ENCODE measurements at places on chromosomes 4 and X.
A peak's percentile ranks its signal among the peaks of the same experiment; 100 is the strongest.

GRCh38 chr4:177380730-177381287, 61.4 kb downstream of the AGA start:
- no peak for DNase-seq

GRCh38 chrX:41711021-41711667, 12.8 kb upstream of the GPR82 start:
- DNase-seq, result no peak

DNA sequence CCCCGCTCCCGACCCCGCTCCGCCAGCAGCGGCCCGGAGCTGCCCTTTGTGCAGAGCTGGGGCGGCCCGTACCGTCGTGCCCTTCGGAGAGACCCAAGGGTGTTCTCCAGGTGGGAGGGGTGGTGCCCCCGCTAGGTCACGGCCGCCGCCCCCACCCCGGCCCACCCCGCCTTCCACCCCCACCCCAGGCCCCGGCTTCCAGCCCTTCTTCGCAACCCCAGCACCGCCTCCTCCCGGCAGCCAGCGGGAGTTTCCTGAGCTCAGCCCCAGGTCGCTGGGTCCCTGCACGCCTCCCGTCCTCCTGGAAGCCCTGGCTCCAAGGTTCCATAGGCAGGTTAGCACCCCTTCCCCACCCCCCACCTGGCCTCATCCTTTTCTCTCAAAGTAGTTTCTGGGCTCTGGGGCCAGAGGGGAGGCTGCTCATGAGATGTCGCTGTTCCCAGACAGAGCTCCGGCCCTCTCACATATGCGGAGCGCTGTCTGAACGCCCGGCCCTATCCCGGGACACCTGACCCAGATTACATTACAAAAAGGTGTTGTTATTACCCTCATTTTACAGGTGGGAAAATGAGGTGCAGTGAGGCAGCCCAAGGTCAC, 25.2 kb upstream of the FGFR3 start:
- DNase-seq, result peak; percentile 22

DNA sequence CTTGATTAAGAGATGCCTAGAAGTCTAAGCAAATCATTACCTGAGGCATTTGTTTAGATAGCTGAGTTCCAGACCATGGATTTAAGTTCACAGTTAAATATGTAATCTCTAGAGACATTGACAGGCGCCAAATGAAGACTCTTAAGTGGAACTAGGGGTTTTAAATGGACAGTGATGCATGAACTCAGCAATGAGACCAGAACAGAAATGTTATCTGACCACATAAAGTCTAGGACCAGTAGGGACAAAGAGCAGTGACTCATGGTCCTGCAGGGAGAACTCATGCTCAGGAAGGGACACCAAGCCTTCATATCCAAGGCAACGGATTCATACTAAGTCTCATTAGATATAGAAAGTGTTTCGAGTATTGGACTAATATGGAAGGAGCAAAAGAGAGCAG, 152.3 kb downstream of the PPARGC1A start:
- no peak for DNase-seq

GRCh38 chrX:45077748-45078424, 122.8 kb downstream of the DIPK2B start:
- no peak for DNase-seq

DNA sequence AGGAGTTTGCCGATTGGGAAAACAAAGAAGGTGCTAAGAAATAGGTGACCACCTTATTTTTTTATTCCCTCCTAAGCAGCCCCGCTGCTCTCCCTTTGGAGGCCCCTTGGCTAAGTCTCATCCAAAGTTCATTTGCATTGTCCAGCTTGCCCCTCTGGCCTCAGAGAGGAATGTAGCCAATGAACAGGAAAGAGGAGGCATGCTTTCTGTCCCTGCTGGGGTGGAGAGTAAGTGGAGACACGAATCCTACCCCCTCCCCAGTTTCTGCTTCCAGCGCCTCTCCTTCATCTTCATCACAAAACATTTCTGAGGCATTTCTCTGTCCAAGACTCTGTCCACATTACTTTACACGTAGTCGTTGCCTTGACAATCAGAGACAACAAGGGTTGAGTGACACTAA, 38.7 kb downstream of the NLGN3 start:
- DNase-seq, result no peak

DNA sequence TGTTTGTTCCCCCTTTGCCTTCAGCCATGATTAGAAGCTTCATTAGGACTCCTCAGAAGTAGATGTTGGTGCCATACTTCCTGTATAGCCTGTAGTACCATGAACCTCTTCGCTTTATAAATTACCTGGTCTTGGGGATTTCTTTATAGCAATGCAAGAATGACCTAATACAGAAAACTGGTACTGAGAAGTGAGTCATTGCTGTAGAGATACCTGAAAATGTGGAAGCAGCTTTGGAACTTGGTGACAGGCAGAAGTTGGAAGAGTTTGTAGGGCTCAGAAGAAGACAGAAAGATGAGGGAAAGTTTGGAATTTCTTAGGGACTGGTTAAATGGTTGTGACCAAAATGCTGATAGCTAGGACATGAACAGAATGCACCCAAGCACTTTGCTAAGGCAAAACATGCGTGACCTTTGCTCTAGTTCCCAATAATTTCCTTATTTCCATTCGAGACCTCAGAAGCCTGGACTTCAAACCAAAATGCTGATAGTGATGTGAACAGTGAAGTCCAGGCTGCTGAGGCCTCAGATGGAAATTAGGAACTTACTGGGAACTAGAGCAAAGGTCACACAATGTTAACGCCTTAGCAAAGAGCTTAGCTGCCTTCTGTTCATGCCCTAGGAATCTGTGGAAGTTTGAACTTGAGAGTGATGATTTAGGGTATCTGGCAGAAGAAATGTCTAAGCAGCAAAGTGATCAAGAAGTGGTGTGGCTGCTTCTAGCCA, 3.0 kb upstream of the USP46 start:
- no peak for DNase-seq

- no peak for DNase-seq
Observed at GRCh38 chr4:61473306-61473705, 273.2 kb downstream of the ADGRL3 start.

DNA sequence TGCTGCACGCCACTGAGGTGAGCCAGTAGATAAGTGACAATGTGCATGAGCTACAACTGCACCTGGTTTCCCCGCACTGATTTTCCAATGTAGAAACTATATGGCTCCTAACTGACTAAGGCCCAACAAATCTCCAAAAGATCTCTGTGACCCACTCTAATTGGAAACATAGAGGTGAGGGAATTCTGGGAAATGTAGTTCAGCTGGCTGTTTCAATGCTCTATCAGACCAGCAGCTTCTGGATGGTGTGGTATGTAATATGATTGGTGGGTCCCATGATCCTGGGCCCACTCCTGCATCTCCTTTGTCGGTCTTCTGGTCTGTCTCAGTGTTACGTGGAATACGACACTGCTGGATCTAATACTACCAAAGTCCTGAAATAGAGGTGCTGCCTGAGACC, 18.6 kb downstream of the CCDC160 start:
- no peak for DNase-seq

- DNase-seq, result no peak
Observed at GRCh38 chrX:19839770-19840254, 47.6 kb downstream of the SH3KBP1 start.

DNA sequence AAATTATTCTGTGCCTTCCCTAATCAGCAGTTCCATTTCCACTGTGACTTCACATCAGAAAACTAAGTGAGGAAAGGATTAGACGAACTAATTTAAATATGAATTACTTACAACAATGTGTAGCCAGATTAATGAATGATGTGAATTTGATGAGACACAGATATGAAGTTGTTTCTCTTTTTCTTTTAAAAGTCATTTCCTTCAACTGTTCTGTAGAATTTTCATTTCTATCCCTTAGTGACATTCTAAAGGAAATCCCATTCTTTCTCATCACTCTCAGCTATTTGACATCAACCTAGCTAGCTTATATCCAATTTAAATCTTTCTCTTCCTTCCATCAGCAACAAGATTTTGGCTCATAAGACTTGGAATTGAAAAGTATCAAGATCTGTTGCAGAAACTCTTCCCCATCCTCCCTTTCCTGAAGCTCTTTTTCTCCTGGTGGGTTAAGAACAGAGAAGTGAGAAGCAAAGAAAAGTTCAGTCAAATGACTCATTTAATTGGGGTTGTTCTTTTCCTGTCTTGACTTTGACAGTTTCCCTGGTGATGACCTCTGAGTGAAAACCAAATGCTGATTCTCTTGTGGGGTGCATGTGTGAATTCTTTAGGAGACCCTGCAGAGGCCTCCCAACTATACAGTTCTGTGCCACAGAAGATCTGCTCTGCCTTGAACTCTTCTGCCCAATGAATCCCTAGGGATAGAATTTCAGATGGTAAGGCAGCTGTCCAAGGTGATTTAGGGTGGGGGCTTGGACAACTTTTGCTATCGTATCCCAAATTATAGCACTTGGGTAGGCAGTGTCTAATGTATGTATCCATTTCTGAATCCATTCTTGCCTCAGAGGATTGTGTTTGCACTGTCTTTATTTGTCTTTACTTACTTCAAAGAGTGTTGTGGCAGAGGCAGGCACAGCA, 232.5 kb upstream of the GPRIN3 start:
- DNase-seq, result peak; percentile 2

DNA sequence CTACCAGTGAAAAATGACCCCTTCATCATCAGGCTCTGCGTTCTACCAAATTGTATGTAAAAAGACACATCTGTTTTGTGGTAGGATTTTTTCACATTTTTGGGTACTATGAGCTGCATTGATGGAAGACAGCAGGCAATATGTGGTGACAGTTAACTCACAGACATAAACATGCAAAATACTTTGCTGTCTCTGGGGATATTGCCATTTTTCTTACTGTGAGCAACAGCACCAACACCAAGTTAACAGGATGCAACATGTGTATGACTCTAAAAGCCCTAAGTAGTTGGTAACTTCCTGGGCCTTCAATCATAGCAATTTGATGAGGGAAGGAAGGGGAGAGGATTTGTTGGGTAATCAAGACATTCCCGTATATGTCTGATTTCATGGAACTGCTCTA, 56.4 kb upstream of the DRP2 start:
- DNase-seq, result no peak

- DNase-seq, result peak; percentile 96
Observed at GRCh38 chr4:183140911-183141320, 41.9 kb downstream of the WWC2 start.

- DNase-seq, result peak; percentile 45
Observed at GRCh38 chr4:22802876-22803275, 110.1 kb downstream of the GBA3 start.

DNA sequence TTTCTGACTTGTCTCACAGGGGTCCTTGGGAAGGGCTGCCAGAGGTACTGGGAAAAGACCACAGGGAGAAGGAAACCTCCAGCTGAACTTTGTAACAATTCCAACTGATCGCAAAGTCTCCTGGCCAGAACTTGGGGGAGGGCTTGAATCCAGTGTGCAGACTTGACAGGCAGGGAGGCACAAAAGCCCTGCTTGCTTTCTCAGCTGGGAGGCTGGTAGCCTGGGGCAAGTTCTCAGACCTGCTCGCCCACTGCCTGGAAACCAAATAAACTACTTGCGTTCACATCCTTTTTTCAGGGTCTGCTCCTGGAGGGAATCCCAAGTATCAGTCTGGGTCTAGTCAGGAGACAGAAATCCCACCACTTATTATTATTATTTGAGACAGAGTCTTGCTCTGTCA, 48.0 kb upstream of the CASK start:
- no peak for DNase-seq

- no peak for DNase-seq
Observed at GRCh38 chr4:170022211-170022610, 4.0 kb downstream of the MFAP3L start.

GRCh38 chr4:42399393-42399792, 2.1 kb downstream of the SHISA3 start:
- DNase-seq, result no peak

DNA sequence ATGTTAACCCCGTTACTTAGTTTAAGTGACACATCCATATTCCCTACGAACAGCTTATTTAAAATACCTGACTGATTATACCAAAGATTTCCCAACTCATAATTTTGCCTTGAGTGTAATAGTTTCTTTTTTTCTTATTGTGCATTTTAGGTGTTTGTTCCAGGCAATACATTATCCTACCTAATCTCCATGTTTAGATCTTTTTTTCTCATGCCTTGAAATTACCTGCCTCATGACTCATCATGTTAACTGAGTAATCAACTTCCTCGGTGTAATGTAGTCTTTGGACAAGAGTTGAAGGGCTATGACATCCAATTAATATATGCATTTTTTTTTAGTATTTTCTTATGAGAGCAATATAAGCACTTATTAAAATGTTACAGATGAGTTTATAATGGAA, 228.7 kb upstream of the ANKRD50 start:
- DNase-seq, result no peak

- DNase-seq, result peak; percentile 6
Observed at GRCh38 chr4:147407261-147408045, 73.4 kb upstream of the EDNRA start.

DNA sequence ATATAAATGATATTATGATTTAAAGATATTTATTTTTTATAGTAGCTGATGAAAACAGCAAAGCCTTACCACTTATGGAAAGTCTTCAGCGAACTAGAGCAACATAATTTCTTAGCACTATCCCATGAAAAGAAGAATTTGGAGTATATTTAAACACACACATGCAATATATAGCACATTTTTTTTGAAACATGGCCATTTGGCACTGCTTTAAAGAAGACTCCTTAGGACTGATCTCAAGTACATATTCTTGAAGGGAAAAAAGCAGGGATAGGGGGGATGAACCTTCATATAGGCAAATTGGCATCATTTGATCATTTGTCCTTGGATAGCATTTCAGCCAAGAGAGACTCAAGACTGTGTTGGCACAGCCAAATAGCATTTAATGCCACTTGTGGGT, 193.3 kb downstream of the ANKRD50 start:
- DNase-seq, result no peak

DNA sequence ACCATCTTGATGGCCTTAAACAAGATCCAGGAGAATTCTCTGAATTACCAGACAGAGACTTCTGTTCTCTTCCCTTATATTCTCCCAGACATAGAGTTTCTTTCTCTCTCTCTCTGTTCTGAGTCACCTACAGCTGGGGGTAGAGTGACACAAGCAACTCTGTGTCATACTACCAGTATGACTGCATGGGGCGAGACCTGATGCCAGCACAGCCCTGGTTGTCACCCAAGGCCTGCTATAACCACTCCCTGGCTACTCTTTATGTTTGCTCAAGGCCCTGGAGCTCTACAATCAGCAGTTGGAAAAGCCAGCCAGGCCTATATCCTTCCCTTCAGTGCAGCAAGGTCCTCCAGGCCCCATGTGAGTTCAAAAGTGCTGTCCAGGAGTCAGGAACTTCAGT, 114.2 kb upstream of the TENT5D start:
- no peak for DNase-seq
